ENCODE measurements at places on chromosomes 3 and 15. TPM values are rescaled to one million over a fixed set of nuclear protein-coding genes. Genes with fewer than 3 reads are reported as not detected.

The SNX4 gene
- total RNA-seq: 27.2 TPM

The GOLGA8G gene
- not detected for total RNA-seq

DNA sequence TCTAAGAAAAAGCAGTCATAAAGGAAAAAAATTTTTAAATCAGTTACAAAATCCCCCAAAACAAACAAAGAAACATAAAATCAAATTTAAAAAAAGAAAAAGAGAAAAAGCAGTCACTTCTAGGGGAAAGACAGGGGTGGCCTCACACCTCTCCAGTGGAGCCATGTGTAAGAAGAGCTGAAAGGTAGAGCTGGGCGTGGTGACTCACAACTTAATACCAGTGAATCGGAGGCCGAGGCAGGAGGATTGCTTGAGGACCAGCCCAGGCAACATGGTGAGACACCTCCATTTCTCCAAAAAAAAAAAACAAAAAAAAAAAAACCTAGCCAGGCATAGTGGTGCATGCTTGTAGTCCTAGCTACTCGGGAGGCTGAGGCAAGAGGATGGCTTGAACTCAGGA is 14.7 kb downstream of the MESD start:
- peaks cover 5% of the 10 kb centered on the region for H3K4me1 ChIP-seq
- peaks cover 51% of the 10 kb centered on the region for H3K36me3 ChIP-seq
- no peak overlapping the region for H3K4me3 ChIP-seq
- no peaks in the 10 kb centered on the region for H3K27me3 ChIP-seq
- no peak overlapping the region for H3K27ac ChIP-seq

The THAP10 gene
- total RNA-seq: 2.4 TPM

DNA sequence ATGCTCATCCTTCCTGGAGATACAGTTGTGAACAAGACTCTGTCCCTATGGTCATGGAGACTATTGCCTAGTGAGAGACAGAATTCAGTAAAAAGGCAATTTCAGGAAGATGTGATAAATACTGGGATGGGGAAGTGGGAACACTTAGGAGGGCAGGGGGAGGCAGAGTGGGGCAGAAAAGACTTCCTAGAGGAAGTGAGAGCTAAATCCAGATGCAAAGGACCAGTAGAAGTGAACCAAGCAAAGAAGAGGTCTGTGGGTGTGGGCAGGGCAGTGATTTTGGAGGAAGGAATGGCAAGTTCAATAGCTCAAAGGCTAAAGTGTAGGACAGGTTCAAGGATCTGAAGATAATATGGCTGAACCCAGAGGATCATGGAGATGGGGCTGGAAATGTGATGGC is 68.9 kb downstream of the CD200R1L start:
- H3K4me1 ChIP-seq: peaks cover 17% of the 10 kb centered on the region
- no peaks in the 10 kb centered on the region for H3K27me3 ChIP-seq
- no peak for DNase-seq

- peaks cover 3% of the 10 kb centered on the region for H3K4me1 ChIP-seq
- H3K27me3 ChIP-seq: no peaks in the 10 kb centered on the region
- H3K36me3 ChIP-seq: no peaks in the 10 kb centered on the region
- H3K4me3 ChIP-seq: no peak overlapping the region
- H3K27ac ChIP-seq: no peak overlapping the region
- peak; percentile 93 for DNase-seq
These were observed 1.2 kb upstream of the LCTL start for GRCh38 chr15:66566963-66567531.

GRCh38 chr15:77596821-77597803 is 35.6 kb downstream of the LINGO1 start:
- H3K27ac ChIP-seq: no peak overlapping the region
- H3K36me3 ChIP-seq: no peaks in the 10 kb centered on the region
- no peak overlapping the region for H3K4me3 ChIP-seq
- H3K27me3 ChIP-seq: no peaks in the 10 kb centered on the region
- no peak for DNase-seq

GRCh38 chr3:123262868-123263267 is 61.1 kb downstream of the SEC22A start:
- H3K4me1 ChIP-seq: no peaks in the 10 kb centered on the region
- H3K27me3 ChIP-seq: no peaks in the 10 kb centered on the region
- no peak for DNase-seq
- peaks cover 12% of the 10 kb centered on the region for H3K36me3 ChIP-seq
- H3K27ac ChIP-seq: no peak overlapping the region
- no peak overlapping the region for H3K4me3 ChIP-seq

All from endodermal cell (in vitro differentiated cells).